ENCODE measurements at places on chromosomes 7 and 10.

DNA sequence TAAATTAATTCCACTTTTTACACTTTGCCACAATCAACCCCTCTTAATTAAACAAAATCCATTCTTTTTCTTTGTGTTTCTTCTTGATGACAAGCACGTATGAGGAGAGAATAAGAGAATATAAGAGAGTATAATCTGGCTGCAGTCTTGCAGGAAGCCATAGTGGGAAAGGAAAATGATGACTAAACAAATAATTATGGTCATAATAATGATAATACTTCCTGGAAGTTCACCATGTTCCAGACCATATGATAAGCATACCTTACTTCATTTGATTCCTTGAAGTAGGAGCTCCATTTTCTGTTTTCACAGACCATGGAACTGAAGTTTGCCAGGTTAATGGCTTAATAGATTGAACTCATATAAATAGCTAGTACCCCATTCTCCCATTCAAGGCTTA lies 237.8 kb downstream of the SEMA3D start:
- DNase-seq, result no peak

GRCh38 chr10:20892796-20893195 lies 4.3 kb downstream of the NEBL start:
- no peak for DNase-seq

DNA sequence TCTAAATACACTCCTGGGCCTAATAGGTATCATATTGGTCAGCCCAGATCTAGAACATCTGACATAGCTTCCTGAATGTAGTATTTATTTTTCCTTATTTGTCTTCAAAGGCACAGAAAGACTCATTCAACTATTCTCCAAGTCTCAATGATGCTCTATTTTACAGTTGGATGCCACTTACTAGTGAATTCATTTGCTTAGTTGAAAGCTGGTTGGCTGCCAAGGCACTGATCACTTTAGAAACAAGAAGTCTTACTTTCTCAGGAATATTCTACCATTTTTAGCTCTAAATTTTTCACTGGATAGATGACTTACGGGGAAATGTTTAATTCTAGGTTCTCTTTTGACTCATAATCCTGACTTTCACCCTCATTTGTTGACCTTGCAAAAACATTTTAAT lies 863.4 kb downstream of the SORCS1 start:
- DNase-seq, result no peak

- DNase-seq, result no peak
These were observed 17.1 kb downstream of the IQCE start for GRCh38 chr7:2575733-2576340.

GRCh38 chr7:152709287-152710152 lies 33.6 kb upstream of the XRCC2 start:
- no peak for DNase-seq

- DNase-seq, result no peak
These were observed 502.8 kb downstream of the SORCS1 start for GRCh38 chr10:106661767-106662140.

DNA sequence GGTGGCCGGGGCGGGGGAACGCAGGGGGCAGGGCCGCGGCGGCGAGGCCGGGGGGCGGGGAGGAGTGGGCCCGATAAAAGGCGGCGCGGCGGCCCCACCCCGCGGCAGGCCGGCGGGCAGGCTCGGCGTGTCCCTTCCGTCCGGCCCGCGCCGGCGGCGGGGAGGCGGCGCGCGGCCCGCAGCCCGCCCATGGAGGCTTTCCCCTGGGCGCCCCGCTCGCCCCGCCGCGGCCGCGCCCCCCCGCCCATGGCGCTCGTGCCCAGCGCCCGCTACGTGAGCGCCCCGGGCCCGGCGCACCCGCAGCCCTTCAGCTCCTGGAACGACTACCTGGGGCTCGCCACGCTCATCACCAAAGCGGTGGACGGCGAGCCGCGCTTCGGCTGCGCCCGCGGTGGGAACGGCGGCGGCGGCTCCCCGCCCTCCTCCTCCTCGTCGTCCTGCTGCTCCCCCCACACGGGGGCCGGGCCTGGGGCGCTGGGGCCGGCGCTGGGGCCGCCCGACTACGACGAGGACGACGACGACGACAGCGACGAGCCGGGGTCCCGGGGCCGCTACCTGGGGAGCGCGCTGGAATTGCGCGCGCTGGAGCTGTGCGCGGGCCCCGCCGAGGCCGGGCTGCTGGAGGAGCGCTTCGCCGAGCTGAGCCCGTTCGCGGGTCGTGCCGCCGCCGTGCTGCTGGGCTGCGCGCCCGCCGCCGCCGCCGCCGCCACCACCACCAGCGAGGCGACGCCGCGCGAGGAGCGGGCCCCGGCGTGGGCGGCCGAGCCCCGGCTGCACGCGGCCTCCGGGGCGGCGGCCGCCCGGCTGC lies at the start of gene NANOS1:
Gene NANOS1, plus strand, starts transcription at position 102 of the 808 bp plus-strand sequence. Its CDS starts 88 bp downstream, at position 190.
- no peak for DNase-seq

- no peak for DNase-seq
These were observed 8.6 kb downstream of the BTBD16 start for GRCh38 chr10:122279725-122280141.

- DNase-seq, result no peak
These were observed 121.6 kb upstream of the KLF6 start for GRCh38 chr10:3906511-3907111.

DNA sequence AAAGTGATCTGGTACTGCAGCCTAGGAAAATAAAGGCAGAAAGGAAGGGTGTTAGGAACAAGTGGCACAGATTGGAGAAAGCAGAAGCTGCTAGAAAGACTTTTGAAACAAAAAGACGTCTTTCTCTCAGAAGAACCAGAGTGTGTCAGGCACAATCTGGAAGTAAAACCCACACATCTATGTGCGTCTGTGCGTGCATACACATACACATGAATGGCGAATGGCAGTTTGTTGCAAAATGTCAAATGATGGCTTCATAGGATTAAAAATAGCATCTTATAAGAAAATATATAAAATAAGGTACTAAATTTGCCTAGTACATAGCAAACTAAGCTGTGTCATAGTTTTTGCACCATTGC lies 246.3 kb downstream of the CDK14 start:
- no peak for DNase-seq

DNA sequence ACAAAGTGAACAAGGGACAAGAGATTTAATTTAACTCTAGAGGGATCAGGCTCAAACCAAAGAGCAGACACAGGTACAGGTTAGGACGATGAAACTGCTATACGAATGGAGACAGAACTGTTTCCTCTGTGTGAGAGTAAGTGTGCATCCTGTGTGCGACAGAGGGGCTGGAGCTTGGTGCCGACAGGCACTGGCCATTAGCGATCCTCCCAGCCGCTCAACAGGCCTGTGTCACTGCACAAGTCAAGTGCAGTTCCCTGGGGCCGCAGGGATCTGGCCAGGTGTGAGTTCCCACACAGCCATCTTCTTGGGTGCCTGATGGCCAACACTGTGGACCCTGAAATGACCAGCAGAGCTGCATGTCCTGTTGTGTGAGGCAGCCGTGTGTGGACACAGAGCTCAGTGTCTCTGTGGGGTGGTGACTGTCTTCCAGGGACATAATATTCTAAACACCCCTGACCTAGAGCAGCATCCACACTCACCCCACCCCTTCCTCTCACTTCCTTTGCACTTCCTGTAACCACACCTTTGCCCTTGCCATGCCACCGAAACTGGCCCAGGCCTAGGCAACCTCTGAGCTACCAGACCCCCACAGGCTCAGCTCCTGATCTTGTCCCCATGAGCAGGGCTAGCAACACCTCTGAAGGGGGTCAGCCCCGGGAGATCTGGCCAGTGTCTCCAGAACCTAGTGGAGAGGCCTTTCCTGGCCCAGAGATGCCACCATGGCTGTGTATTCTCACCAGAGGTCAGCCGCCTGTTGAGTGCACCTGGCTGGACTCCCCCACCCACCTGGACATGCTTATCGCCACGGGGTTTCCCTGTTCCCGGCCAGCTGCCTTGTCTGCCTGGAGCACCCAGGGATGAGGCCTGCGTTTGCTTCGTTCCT lies 11.7 kb upstream of the TBRG4 start:
- DNase-seq, result no peak

DNA sequence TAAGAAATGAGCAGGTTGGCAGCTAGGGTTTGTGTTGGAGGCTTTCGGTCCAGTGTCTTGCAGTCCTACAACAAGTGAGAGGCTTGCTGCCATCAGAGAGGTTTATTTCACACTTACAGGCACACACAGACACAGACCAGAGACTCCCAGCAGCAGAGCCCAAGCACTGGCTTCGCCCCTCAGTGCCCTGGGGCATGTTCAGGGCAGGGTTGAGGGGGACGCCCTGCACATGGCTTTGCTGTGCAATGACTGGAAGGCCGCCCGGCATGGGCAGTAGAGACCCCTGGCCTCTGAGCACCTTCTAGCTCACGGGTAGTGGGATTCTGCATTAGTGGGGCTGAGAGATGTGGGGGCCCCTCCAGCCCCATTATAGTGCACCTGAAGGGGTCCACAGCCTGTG lies 3.8 kb downstream of the SPRN start:
- no peak for DNase-seq

DNA sequence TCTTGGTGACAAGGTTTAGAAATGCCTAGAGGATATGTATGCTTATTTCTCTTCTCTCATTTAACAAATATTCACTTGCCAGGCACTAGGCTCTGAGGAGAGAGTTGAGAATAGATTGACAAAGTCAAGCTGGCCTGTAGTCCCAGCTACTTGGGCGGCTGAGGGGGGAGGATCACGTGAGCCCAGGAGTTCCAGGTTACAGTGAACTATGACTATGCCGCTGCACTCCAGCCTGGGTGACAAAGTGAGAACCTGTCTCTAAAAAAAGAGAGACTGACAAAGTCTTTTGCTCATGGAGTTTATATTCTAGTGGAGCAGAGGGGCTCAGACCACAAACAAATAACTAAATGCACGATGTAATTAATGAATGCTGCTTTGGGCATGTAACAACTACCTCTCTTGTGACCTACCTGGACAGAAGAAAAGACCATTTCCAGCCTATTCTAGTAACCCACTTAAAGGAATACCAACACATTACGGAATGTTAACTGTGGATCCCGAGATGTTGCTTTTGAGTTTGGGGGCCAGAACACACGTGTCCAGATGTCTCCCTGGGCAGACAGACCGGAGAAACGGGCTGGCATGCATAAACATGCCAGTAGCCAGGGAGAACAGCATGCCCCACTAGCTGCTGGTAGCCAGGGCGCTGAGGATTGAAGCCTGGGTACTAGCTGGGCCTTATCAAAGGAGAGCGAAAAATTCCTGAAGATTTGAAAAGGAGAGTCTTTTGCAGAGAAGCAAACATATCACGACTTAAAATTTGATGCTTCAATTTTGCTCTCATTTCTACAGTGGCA lies 2.6 kb upstream of the BMPR1A start:
- no peak for DNase-seq

GRCh38 chr7:155002411-155003091 lies 373 bp downstream of the PAXIP1 start:
- DNase-seq, result no peak

DNA sequence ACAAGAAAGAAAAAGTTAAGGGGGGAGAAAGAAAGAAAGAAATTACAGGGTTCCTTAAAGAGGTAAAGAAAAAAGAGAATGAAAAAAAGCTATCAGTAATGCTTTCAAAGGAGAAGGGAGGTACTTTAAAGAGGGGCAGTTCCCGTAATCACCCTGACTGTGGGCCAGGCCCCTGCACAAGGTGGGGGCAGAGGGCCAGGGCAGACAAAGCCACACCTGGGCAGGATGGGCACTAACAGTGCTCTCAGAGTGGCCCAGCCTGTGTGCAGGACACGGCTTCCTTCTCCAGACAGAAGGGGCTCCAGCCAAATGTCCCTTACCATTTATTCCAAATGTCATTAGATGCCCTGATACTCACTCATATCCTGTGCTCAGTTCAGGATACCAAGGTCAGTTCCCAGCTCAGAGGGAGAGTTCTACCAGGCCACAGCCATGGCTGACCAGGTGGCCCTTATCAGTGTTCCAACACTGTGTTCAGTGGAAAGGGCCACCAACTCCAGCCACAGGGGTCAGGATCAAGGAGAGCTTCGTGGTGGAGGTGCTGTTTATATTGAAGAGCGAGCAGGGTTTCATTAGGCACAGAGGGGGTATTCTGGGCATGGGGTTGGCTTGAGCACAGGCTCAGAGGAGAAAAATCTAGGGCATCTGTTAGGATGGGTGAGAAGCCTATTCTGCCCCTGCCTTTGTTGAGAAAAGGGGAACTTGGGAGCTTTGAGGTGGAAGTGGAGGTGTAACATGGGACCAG lies 29.9 kb downstream of the DPCD start:
- DNase-seq, result no peak

- no peak for DNase-seq
These were observed 198.5 kb downstream of the INHBA start for GRCh38 chr7:41504214-41504980.

DNA sequence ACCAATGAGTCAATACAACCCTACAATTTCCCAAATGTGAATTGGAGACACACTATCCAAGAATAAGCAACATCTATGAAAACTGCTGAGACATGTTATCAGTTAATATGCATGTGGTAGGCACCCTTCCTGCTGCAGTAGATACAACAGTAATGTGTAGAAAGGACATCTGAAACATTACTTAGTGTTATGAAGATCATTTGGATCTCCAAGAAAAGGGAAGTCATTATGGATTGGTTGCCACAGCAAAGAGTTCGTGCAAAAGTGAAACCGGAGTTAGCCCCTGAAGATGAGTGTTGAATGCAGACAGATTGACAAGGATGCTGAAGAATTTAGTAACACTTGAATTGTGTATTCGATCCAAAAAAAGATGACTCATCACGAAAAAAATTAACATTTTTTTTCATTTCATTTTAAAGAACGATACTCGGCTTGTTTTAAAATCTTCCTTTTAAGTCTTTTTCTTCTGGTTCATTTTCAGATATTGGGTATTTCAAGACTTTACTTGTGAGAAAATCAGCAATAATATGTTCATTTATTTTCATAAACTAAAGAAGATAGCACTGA lies 322.4 kb upstream of the KLF6 start:
- DNase-seq, result no peak
